ENCODE measurements at places on chromosomes 3 and 15.

- no peak for DNase-seq
These were observed 1.9 kb upstream of the NR2E3 start for GRCh38 chr15:71808311-71809020.

- DNase-seq: no peak
These were observed 256.2 kb downstream of the NR1D2 start for GRCh38 chr3:24201301-24201700.

DNA sequence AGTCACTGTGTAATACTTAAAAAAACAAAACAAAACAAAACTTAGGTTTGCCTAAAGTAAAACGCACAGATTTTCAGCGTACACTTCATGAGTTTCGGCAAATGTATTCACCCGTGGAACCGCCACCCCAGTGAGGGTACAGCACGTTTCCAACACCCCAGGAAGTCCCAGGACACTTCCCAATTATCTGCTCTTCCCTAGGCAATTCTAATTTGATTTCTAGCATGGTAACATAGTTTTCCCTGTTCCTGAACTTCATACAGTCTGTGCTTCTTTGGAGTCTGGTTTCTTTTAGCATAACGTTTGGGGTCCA, 497 bp upstream of the CLASP2 start:
- no peak for DNase-seq

DNA sequence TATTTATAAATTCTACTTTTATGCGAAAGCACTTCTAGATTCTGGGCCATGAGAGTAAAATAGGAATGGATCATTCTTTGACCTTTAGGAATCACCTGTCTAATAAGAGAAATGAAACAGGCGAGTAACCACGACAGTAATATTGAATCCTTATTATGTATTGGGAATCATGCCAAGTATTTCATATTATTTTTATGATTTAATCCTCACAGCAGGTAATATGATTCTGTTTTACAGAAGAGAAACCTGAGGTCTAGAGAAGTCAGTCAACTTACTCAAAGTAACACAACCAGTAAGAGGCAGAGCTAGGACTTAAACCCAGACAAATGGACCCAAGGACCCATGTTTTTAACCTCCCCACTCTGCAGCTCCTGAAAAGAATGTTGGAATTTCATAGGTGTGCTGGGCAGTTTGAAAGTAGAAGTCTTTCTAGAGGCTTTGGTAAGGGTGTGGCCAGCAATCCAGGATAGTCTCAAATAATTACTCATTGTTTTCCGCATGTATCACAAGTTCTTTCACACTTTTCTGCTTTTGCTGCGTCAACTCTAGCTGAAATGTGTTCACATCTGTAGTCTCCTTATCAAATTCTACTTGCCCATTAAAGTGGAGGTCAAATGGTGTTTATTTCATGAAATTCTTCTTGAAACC, 181.7 kb downstream of the TPRG1 start:
- DNase-seq: no peak

DNA sequence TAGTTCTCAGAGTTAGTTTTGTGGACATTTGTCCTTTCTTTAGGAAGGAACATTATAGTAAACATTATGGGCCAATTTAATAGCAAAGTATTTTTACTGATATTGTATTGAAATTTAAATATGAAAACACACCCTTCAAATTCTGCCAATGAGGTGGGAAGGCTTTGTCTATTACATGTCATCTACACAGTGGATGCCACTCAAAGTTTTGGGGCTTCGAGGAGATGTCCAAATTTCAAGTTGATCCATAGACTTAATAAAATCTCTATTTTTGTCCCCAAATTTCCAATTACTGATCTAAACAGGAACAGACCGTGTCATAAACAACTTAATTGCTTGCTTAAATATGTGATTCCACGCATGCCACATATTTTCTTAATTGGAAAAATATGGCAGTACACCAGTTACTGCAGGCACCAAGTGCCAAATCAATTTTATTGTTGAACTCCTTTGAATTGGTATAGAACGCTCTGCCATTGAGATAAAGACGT, 1.7 kb downstream of the SHOX2 start:
- DNase-seq: no peak

DNA sequence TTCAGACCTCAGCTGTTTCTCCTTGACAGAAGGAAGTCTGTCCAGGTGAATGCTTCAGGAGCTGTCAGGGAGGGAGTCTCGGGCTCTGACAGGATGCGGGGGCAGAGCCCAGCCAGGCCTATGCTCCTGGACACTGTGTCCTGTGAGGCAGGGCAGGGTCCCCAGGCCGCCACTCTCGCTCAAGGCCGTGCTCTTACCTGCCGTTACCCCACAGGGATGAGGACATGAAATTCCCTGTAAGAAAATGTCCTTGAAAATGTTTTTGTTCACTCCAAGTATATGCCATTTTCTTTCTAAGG, 63.9 kb downstream of the BOC start:
- no peak for DNase-seq

DNA sequence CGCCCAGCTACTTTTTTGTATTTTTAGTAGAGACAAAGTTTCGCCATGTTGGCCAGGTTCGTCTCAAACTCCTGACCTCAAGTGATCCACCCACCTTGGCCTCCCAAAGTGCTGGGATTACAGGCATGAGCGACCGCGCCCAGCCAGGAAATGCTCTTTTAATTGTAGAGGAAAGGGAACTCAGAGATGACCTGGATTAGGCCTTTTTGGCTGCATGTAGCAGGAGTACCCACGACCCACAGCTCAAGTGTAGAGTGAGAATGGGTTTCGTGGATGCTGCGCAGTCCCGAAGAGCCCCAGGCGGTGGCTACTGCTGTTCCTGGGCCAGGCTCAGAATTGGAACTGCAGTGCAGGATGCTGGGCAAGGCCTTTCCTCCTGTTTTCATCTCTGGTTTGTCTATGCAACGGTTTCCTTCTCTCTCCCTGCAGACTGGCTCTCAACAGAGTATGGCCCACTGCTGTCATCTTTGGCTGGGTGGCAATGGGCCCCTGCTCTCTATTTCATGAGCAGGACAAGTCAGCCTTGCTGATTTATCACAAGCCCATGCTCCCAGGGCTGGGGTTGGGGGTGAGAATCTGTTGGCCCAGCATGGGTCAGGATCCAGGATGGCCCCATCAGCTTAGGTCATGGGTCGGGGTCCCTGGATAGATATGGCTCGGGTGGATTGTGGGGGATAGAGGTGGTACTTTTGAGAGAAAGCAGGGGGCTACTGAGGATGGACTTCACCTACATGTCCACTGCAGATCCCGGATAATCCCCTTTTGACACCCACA, 51.2 kb downstream of the GASK1A start:
- DNase-seq: no peak

DNA sequence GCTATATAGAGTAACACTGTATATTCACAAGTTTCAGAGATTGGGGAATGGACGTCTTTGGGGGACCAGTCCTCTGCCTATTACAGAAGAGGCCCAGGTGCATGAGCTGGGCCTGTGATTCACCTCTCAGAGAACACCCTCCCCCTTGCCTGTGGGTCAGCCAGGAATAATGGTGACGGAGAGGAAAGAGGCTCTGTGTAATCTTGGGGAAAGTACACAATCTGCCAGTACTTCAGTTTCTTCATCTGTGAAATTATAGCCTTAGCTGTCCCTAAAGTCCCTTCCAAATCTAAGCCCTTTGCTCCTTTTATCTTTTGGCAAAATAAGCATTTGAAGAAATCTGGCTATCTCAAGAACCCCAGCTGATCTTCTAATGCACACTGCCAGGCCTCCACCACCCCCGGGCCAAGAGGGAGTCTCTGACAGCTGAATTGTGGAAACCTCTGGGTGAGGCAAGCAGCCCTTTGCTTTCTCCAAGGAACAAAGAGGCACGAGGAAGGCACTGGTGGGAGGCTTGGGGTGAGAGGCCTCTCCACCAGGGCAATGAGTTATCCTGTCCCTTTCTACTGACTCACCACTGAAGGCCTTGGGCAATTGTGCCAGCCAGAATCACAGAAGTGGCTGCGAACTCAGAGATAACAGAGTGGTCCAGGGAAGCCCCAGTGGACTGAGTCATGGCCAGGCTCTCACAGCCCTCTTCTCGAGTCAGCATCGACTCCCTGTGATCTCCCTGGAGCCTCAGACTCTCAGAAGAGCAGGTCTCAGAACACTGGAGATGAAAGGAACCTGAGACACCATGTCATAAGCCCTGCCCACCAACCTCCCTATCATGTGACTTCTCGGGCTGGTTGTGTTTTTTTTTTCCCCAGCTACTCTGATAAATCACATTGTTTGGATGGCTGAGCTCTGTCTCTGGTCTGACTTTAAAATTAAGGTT, 31.8 kb downstream of the CCNL1 start:
- no peak for DNase-seq
